Activated CD4-positive, CD25-positive, alpha-beta regulatory T cell treated with anti-CD3 and anti-CD28 coated beads, Interleukin-2, amount 50 U/mL, for 24 hours (primary cell): ENCODE measurements at places on chromosomes 7 and 10.
A peak's percentile ranks its signal among the peaks of the same experiment; 100 is the strongest.

DNA sequence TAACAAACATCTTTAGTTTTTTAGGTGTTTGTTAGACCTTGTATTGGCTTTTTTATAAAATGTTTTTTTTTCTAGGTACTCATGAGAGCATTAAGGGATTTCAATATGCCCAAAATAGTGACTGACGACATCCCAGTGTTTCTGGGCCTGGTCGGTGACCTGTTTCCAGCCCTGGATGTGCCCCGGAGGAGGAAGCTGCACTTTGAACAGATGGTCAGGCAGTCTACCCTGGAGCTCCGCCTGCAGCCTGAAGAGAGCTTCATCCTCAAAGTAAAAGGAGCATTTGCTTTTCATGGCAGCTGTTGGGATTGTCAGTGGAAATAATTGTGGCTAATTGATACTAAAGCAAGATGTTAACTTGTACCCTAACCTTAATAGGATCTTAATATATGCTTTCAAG lies 161.5 kb downstream of the DNAH11 start:
- no peak for ATAC-seq

DNA sequence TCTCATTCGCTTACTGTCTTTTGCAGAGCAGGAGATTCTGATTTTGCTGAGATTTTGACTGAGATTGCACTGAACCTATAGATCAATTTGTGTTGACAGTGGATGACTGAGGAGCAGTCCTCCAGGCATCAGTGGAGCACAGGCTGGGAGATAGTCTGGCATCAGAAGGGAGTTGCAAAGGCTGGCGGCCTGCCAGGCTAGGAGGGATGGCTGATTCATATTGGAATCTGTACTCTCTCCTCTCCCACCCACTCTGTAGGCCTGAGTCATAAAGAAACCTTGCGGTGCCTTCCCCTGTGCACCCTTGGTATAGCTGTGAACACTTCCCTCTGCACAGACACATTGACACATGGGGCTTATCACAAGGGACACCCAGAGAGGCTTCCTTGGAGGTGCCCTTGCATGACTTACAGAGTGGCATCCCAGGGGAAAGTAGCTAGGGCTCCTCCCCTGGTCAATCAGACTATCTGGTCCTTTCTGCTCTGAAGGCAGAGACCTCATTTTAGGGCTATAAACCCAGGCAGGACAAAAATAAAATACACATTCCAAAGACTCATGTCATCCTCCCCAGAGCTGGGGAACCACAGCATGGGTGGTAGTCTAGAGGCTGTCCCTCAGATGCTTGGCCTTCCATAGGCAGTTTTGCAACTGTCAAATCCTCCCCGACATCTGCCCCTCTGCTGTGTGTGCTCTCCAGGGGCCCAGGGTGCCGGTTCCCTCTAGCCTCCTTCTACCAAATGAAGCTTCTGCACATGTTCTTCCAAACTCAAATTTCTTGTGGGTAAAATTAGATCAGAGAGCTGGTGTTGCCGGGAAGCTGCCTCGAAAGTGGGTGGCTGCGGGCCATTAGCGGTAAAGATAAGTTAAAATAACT lies 37.4 kb upstream of the EEPD1 start:
- ATAC-seq: peak; percentile 99

GRCh38 chr7:13880789-13881188 lies 108.7 kb downstream of the ETV1 start:
- ATAC-seq: no peak

DNA sequence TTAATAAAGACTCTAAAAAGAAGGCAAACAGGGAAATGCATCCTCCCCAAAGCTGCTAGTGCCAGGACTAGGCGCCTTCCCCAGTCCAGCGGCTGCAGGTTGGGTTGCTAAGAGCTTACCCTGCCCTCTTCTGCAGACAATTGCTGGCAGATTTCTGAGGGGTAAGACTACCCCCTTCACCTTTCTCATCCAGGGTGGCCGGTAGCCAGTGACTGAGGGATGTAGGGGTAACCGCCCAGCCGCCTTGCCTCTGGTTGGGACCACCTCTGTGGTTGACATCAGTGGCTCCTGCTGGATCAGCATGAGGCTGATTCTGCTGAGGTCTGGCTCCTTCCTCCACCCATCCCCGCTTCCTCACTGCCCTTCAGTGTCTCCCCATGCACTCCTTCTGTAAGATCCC lies 71.2 kb downstream of the ADCYAP1R1 start:
- no peak for ATAC-seq

DNA sequence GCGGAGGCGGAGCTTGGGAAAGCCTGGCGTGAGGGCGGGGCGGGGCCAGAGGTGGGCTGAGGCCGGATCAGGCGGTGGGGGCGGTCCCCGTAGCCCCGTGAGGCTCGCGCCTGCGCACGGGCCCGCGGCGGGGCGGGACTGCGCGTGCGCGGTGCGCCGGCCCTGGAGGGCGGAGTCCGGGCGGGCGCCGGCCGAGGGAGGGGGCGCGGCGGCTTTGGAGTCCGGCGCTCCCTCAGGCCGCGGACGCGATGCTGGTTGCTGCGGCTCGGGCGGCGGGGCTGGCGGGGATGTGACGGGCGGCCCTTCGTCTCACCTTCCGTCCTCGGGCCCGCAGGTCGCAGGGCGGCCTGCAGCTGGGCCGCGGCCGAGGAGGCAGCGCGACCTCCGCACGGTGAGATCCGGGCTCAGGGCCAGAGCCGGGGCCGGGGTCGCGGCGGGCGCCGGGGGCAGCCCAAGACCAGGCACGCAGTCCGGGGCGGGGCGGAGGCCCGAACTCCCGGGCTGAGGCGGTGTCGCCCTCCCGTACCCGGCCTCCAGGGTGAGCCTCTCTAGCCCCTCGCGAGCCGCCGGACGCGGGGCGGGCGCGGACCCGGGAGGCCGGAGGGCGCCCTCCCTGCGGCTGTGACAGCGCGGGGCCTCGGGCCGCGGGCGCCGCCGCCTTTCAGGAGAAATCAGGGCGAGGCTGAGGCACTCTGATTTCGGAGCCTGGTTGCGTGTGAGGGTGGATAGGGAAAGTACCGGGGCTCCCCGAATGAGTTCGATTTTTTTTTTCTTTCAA lies at the start of gene CCSER2:
Gene CCSER2, plus strand, starts transcription at position 172 of the 778 bp plus-strand sequence. CDS start 42,464 bp downstream, outside the sequence.
- peak; percentile 73 for ATAC-seq

DNA sequence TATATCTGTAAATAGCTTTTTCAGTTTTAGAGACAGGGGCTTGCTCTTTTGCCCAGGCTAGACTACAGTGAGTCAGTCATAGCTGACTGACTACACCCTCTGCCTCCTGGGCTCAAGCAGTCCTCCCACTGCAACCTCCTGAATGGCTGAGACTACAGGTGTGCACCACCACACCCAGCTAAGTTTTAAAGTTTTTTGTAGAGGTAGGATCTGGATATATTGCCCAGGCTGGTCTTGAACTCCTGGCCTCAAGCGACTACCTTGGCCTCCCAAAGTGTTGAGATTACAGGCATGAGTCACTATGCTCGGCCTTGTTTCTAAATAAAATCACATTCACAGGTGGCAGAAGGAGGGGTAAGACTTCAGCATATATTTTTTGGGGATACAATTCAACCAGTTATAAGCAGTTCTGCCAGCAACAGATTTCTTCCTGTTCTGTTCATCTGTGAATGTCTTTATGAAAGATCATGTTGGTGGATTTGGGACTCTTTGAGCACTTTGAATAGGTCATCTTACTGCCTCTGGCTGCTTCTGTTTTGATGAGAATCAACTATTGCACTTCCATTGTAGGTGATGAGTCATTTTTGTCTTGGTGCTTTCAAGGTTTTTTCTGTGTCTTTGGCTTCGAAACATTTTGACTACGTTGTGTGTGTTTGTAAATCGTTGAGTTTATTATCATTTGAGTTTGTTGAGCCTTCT lies 15.7 kb downstream of the RBM33 start:
- ATAC-seq: peak; percentile 56

- ATAC-seq: no peak
These were observed 551.5 kb downstream of the KCNMA1 start for GRCh38 chr10:77086081-77086480.

GRCh38 chr10:18753312-18753895 lies 94.2 kb downstream of the ARL5B start:
- no peak for ATAC-seq
